Stromal cell of bone marrow (primary cell): ENCODE measurements at places on chromosomes 3 and 15.

- no peak for DNase-seq
These were observed 996 bp upstream of the SLC28A1 start for GRCh38 chr15:84883466-84883865.

DNA sequence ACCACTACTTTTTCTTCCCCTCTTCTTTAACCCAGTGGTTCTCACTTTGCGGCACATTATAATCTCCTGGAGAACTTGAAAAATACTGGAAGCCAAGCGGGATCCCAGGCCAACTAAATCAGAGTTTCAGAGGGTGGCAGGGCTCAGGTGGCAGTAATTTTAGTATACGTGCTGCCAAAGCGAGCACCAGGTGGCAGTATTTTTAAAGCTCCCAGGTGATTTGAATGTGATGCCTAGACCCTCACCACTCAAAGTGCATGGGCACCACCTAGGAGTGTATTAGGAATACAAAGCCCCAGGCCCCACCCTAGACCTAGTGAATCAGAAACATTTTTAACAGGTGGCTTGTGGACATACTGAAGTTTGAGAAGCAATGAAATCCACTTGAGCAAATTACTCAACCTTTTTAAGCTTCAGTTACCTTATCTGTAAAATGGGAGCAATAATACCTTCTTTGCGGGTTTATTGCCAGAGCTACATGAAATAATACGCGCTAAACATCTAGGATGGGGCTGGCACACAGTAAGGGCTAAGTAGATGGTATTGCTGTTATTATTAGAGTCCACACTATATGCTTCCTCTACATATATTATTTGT is 8.3 kb downstream of the B3GALNT1 start:
- DNase-seq: no peak

DNA sequence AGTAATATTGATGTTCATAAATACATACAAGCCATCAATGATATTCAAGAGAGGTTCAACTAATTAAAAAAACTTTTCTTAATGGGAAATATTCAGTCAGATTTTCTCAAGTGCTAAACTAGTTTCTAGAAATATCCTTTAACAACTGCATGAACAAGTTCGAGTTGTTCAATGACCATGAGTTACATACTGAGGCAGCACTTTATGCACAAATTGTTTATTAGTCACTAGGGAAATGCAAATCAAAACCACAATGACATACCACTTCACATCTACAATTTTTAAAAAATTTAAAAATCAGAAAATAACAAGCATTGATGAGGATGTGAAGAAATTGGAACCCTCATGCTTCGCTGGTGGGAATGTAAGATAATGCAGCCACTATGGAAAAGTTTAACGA is 62.4 kb downstream of the RAD18 start:
- DNase-seq: no peak

- no peak for DNase-seq
These were observed 89.3 kb upstream of the ROBO2 start for GRCh38 chr3:76950590-76950989.

DNA sequence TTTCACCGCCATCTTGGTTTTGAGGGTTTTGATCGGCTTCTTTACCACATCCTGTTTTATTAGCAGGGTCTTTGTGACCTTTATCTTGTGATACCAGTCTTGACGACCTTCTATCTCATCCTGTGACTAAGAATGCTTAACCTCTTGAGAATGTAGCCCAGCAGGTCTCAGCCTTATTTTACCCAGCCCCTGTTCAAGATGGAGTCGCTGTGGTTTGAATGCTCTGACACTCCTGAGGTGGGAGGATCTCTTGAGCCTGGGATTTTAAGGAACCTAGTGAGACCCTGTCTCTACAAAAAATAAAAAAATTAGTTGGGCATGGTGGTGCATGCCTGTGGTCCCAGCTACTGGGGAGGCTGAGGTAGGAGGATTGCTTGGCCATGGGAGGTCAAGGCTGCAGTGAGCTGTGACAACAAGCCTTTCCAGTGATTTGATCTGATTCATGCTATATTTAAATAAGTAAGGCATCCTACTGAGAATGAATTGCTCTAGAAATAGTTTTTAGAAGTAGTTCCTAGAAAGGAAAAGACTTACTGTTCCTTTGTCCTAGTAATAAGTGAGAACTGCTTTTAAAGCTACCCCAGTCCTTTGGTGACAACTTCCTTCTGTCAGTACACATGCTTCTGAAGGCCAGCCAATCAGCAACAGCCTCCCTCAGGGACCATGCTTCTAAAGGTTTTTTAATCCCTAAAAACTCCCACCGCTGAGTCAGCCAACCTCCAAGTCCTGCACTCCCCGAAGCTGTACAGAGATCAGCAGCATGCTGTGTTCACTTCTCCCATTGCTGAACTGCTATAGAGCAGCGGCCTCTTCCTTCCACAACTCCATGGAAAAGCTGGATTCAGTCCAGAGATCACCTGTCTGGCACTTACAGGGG is 9.1 kb upstream of the CEMIP start:
- DNase-seq: no peak

GRCh38 chr3:159806412-159806811 is 182.2 kb upstream of the IL12A start:
- DNase-seq: no peak

DNA sequence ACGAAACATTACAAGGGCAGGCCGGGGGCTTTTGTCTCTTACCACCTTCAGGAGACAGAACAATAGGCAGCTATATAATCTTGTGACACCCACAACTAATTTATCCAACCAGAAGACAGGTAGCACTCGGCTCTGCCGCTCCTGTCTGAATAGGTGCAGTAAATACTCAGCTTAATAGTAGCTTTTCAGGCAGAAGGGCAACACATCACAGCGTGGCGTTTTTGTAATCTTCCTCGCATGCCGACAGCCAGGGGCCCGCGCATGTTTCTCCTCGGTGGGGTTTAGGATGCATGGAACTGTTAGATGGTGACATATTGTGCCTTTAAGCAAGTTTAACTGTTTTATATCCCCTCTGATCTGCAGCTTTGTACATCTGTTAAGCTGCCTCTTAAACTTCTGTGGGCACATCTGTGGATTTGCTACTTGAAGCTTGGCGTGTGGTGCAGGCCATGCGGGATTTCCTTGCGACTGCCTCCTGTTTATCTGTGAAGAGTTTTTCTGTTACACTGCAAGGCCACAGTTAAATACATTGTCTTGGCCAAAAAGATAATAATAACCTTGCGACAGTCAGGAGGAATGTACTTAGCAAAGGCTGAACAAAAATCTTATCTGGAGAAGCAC is 123.2 kb upstream of the BNIP2 start:
- DNase-seq: no peak

DNA sequence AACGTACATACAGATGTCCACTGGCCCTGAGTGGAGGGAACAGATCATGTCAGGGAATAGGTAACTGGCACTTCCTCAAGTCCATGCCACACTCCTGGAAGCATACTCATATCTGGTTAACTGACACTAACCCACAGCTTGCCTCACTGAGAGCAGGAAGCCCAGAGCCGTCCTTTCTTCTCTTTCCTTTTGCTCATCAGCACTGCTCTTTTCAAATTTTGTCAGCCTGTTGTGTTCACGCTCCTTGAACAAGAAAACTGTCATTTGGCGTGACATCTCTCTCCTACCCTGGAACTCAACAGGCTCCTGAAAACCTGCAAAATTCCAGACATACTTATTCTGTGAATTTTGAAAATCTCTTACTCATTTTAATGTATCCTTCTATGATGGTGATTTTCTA is 360.2 kb downstream of the MAGI1 start:
- no peak for DNase-seq

DNA sequence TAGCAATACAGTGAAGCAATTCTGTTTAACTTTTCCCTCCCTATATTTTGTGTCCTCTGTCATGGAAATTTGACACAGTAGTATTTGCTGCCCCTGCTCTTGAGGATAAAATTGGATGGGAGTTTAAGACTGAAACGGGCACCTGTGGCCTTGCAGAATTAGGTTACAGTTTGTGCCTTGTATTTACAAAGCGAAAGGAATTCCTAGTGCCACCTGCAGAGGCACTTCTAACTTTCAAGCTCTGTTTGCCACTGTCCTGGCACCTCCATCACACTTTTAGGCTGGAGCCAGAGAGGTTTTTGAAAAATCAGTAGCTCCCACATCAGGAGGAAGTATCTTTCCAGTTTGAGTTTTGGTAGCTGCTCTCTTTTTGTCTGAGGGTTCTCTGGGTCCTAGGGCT is 39.5 kb downstream of the CD86 start:
- no peak for DNase-seq

DNA sequence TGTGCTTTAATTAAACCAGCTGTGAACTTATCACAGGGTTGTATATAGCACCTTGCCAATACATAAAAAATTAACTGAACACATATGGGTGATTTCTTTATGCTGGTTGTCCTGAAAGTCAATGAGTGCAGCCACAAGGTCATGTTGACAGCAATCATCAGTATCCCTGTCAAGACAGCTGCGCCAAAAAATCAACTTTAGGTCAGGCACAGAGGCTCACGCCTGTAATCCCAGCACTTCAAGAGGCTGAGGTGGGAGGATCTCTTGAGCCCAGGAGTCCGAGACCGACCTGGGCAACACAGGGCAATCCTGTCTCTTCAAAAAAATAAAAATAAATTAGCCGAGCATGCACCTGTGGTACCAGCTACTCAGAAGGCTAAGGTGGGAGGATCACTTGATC is 707.3 kb downstream of the SI start:
- DNase-seq: no peak

DNA sequence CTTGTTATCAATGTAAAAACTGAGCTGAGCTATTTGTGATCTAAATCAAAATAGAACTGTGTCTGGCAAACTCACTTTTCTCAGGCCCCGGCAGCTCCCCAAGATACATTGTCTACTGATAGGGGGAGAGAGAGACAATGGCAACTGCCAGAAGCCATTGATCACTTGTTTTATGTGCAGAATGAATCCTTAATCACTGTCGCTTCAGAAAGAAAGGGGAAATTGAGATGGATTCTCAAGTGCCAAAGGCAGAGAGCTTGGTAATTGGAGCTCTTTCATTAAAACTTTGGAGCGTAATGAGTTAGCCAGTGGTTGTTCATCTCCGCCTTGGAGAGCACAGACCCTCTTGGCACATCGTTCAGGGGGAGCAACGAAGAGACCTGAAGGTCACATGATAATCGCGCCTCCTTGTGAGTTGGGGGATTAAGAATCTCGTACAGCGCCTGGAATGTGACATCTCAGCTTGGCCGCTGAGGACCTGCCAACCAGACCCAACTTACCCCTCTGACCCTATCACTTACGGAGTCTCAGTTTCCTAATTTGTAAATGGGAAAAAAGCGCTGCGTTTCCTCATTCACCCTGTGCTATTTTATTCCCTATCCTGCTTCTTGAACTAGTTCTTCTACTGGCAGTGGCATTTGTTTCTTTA is 252.8 kb downstream of the VPS13C start:
- DNase-seq: no peak

GRCh38 chr15:96354731-96355567 is 24.4 kb downstream of the NR2F2 start:
- DNase-seq: peak; percentile 75

GRCh38 chr3:61783993-61784718 is 222.8 kb downstream of the PTPRG start:
- peak; percentile 64 for DNase-seq

DNA sequence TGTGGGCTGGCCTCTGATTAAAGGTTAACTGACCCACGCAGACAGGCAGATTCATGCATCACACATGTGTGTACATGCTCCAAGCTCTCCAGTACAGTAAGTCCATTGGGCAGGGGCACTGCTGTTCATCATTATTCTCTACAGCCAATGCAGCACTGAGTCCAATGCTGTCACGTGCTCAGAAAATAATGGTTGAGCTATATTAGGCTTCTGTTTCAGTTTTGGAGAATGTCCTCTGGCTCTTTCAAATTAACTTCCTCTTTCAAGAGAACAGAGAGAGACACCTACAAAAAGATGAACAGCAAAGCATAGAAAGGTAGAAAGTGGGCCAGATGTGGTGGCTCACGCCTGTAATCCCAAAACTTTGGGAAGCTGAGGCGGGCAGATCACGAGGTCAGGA is 202.6 kb downstream of the MEX3B start:
- DNase-seq: no peak

DNA sequence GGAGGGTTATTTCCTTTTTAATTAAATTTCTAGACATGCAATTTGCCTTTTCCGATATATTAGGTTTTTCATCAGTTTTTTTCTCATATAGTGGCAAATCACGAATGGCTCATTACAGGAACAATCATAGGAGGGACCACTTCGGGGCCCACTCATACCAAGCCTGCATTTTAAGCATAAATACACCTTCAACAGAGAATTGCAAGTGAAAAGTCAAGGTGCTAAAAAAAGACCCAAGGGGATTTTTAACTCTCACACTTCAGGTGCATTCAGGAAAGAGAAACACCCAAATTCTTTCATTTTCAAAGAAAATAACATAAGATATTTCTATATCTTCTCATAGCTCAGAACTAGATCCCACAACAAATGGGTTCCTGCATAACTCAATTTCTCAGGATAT is 979.6 kb upstream of the NR2F2 start:
- DNase-seq: no peak

- DNase-seq: no peak
These were observed 50.9 kb upstream of the MRPL3 start for GRCh38 chr3:131553495-131554247.

GRCh38 chr3:58584690-58585004 is 7.5 kb upstream of the FAM107A start:
- no peak for DNase-seq

- no peak for DNase-seq
These were observed 406 bp upstream of the GABRB3 start for GRCh38 chr15:26773067-26773877.
